Stimulated activated CD4-positive, alpha-beta T cell treated with anti-CD3 and anti-CD28 coated beads, TNF-alpha, amount 100 ng/mL, for 24 hours (primary cell): ENCODE measurements at places on chromosomes 13 and 19.
A peak's percentile ranks its signal among the peaks of the same experiment; 100 is the strongest.

DNA sequence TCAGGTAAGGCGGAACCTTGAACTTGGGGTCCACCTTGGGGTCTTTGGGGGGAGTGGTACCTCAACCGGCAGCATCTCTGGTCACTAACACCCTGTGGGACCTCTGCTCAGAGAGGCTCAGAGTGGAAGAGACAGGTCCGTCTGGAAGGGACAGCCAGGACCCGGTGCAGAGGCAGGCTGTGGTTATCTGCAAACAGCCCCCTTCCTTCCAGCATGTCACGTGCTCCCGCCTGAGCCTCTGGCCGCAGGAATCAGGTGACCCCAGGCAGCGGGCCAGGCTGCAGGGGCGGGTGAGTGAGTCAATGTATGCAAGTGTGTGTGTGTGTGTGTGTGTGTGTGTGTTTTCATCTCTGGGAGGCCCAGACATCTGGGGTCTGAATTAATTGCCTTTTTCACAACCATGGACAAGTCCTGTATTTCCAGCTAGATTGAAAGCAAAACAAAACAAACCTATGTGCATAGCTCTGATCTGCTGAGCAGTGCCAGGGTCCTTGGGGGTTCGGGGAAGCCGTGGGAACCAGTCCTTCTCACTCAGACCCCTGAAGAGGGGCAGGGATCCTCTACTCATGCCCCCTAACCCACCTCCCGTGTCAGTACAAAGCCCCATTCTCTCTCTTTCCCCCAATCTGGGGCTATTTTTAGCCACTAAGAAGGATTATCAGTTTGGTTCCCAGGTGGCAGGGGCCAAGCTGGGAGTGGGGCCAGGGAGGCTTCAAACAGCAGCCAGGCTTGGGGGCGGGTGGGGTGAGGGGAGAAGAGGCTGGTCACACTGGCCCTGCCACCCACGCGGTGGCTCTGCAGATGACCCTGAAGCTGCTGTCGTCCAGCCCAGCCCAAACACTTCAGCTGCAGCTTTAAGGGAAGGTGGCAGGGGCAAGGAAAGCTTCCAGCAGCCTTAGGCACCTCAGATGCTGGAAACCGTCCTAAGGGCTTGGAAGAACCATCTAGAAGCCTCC is 31.4 kb downstream of the CERS4 start:
- DNase-seq = peak; percentile 33

- DNase-seq = no peak
Measured at GRCh38 chr19:55447421-55448174, 4.5 kb upstream of the SHISA7 start.

DNA sequence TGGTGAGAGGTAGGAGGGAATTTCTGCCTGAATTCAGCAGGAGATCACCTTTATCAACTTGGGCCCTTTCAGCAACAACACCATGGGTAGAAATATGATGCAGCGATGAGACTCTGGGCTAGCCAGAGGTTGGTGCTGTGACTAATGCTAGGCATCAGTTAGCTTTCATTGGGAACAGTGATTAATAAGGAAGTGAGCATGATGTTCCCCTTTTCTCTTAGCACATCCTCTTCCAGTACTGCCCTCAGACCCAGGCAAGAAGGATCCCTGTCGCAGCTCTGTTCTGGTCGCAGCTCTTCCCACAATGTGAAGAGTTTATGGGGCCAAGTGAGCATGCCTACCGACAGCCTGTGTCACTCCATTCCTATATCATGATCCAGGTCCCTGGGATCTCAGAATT is 100.5 kb downstream of the FLT1 start:
- no peak for DNase-seq

DNA sequence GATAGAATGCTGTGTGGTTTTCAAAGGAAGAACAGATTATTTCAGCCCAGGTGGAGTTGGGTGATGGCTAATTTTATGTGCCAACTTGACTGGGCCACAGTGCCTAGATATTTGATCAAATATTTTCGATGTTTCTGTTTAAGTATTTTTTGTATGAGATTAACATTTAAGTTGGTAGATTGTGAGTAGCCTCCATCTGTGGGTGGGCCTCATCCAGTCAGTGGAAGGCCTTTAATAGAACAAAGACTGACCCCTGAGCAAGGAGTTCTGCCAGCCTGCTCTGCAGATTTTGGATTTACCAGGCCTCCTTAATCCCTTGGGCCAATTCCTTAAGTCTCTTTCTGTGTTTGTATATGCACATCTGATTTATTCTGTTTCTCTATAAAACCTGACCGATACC is 13.9 kb downstream of the LSM14A start:
- no peak for DNase-seq

GRCh38 chr19:35704218-35704617 is at the start of gene ZBTB32:
ZBTB32 (plus strand) TSS chr19:35704558; CDS start chr19:35714627, 10,069 bp downstream.
- DNase-seq = no peak

GRCh38 chr19:41309180-41310032 is 566 bp upstream of the CCDC97 start:
- no peak for DNase-seq

DNA sequence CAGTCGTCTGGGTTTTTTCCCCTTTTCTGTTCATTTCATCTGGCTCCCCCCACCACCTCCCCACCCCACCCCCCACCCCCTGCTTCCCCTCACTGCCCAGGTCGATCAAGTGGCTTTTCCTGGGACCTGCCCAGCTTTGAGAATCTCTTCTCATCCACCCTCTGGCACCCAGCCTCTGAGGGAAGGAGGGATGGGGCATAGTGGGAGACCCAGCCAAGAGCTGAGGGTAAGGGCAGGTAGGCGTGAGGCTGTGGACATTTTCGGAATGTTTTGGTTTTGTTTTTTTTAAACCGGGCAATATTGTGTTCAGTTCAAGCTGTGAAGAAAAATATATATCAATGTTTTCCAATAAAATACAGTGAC is 9.3 kb downstream of the CALM3 start:
- DNase-seq = no peak

DNA sequence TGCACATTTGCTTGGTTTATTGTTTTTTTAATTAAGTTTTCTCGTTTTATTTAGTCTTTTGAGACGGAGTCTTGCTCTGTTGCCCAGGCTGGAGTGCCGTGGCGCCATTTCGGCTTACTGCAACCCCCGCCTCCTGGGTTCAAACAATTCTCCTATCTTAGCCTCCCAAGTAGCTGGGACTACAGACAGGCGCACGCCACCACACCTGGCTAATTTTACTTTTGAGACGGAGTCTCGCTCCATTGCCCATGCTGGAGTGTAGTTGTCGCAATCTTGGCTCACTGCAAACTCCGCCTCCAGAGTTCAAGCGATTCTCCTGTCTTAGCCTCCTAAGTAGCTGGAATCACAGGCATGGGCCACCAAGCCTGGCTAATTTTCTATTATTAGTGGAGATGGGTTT is 1.3 kb downstream of the RPS9 start:
- no peak for DNase-seq

DNA sequence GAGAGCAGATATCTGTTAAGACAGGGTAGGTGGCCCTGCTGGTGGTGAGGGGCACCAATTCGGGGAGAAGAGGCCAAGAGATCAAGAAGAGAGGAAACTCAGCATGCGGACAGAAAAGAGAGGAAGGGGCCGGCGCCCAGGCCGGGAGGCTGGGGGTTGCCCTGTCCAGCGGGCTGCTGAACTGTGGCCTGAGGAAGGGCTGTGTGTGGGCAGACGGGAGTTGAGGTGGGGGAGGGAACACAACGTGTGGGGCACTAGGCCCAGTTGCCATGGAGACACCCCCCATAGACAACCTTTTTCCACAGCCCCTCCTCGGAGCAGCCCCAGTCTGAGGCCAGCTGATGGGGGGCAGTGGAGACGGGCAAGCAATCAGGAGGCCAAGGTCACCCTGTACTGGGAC is 2.5 kb upstream of the CACNG8 start:
- DNase-seq = no peak

DNA sequence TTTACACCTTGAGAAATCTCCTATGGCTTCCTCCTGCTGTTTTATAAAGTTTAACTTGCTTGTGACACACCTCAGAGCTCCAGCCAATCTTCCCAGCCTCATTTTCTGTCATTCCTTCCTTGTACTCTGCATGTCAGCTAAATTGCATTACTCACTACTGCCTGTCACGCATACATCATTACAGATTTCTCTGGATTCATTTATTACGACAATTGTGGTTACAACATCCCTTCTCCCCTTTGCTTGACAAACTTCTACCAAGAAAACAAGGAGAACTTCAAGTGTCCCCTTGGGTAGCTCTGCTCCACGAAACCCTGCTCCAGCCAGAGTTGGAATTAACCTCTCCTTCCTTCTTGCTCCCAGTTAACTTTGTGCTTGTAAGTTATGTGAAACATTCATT is 22.0 kb upstream of the GPR18 start:
- no peak for DNase-seq

DNA sequence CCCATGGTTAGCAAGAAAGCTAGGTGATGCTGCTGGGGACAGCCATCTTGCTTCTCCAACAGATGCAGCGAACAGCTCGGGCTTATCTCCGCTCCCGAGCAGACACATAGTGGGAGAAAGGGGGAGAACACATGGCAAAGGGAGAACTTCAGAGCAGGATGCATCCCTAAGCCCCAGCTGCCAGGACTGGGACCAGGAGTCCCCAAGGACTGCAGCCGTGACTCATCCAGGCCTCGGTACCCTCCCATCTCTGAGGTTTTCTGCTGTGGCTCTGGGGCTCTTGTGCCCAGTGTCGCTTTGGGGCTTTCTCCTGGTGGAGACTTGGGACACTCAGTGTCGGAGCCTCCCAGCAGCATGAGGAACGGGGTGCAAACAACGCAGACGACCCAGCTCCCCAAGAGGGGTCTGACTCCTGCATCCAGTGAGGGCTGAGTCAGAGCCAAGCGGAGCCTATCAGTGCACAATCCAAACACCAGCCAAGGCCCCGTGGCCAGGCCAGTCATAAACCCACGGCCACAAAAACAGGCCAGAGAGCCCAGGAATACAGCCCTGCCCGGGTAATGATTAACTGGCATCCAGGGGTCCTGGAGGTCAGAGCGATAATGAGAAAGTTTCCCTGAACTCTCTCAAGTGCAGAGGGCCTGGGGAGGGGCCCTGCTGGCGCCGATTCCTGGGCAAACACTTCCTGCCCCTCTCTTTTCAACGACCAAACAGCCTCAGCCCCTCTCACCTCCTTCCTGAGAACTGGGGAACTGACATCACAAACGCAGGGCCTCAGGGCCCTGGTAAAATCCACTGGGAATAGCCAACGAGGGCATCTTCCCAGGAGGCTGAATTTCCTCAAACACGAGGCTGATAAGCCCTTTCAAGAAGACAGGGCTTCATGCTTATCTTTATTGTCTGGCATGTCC is 202.9 kb downstream of the USP12 start:
- DNase-seq = no peak

DNA sequence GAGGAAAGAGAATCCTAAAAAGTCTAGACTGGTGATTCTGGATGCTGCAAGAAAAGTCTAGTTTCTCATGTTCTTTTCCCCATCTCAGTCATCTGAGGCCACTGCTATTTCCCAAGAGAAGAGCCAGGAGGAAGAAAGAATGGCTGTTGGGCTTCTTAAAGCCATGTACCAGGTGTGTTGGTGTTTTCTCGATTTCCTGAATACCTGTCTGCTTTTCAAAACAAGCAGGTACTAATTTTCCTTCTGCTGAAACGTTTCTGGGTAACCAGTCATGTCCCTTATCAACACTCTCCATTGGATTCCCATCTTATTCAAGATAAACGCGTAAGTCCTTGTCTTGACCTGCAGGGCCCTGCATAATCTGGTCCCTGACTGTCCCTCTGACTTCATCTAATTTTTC is 1.1 kb downstream of the ZNF570 start:
- no peak for DNase-seq

GRCh38 chr19:3176715-3177501 is 1.7 kb upstream of the S1PR4 start:
- DNase-seq = no peak

GRCh38 chr19:13583753-13584152 is 77.5 kb upstream of the CACNA1A start:
- DNase-seq = no peak

- no peak for DNase-seq
Measured at GRCh38 chr13:73245246-73245645, 186.4 kb downstream of the KLF5 start.

DNA sequence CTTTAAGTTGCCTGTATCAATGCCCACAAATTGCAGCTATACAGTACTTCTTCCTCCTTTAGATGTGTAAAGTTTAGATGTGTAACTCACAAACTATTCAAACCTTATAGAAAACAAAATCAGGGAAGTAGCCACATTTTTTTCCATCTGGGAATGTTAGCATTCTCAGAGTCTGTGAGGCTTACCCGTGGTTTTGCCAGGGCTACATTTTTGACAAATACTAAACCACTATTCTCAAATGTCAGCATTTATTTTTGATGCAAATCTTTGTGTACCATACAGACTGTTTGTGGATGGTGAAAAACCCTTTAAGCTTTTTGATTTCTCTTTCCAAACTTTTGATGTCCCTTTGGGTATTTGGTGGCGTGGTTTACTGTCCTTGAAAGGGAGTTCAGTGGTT is 216.4 kb downstream of the POSTN start:
- no peak for DNase-seq

DNA sequence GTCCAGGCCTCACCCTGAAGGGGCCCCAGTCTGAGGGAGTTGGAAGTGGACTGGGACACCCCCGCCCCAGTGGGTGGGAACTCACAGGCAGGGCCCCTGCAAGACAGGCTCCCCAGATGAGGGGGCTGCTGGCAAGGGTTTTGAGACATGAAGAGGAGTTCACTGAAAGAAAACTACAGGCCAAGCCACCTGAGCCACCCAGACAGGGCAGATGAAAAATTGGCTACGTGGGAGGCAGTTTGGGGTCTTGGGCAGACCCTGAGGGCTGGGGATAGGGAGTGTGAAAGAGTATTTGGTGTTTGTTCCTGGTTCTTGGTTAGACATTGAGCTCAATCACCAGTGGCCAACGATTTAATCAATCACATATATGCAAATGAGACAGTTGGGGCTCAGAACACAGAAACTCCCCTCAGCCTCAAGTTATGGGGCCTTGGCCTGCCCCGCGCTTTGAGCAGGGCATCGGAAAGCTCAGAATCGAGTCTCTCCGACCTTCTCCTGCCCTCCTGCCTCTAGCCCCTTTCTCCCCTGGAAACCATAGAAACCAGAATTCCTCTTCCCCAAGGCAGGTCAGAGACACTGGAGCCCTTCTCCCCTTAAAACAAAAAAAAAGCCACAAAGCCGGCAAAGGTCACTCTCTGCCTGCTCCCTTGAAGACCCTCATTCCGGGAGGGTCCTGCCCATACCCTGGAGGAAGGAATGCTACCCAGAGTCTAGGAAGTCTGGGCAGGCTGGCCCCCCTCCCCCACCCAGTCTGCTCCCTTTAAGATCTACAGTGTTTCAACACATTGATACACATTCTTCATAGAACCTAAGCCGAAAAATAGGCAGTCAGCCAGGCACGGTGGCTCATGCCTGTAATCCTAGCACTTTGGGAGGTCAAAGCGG is 1.3 kb upstream of the ISYNA1 start:
- DNase-seq = no peak

DNA sequence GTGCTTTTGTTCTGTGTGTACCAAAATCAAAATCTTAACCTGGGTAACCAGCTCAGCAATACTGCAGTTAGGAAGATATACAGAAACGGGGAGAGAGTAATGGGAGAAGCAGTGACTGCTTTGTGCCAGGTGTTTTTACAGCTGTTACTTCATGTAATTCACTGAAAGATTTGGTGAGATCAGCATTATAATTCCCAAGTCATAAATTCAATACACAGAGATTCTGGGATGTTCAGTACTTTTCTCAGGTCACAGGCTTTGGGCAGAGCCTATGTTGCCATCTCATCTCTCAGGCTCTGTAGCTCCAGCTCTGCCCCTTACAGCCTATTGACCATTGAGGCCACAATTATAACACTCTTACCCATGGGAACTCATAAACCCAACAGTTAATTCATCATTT is 138.5 kb downstream of the ZAR1L start:
- no peak for DNase-seq
